ENCODE measurements at places on chromosomes 4 and X.

GRCh38 chr4:76199664-76200211 lies 13.9 kb downstream of the SCARB2 start:
- DNase-seq: no peak

DNA sequence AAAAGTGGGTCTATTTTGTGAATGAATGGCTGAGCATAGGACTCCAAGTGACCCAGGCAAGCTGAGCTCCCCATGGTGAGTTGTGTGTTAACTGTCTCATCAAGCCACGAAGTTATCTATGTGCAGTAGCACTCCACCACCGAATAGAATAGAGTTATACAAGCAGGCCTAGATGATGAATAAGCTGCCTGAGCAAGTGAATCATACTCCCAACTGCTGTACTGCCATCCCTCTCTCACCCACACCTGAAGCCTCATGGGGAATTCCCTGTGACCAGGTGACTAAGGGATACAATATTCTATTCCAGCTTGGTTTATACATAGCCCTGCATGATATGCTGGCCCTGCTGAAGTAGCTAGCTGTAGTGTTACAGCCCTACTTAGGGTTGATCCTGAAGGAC lies 38.7 kb downstream of the KDM5C start:
- DNase-seq: no peak

DNA sequence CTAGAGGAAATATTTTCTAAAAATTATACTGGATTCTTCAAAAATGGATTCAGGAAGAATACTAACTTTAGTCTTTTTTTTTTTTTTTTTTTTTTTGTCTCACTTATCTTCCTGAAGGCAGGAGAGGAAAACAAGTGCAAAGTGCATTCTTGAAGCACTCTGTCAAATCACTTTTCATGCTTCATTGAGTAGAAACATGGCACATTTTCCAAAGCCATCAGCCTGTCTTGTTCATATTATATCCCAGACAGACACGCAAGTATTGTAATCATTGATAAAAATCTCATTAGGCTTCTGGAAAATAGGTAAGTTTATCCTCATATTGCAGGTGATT lies 1.2 kb downstream of the BBS12 start:
- DNase-seq: no peak

- DNase-seq: no peak
Measured at GRCh38 chr4:54005475-54005874, 58.9 kb downstream of the CHIC2 start.

DNA sequence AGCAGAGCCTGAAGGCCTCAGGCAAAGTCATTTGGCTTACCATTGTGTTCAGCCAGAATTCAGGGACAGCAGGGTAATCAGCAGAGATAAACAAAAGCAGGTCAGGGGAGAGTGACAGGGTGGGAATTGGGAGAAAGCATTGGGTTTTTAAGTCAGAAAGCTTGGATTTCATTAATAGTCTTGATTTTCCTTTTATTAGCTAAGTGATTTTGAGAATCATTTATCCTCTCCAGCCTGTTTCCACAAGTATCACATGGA lies 410.1 kb downstream of the HNRNPD start:
- DNase-seq: no peak

DNA sequence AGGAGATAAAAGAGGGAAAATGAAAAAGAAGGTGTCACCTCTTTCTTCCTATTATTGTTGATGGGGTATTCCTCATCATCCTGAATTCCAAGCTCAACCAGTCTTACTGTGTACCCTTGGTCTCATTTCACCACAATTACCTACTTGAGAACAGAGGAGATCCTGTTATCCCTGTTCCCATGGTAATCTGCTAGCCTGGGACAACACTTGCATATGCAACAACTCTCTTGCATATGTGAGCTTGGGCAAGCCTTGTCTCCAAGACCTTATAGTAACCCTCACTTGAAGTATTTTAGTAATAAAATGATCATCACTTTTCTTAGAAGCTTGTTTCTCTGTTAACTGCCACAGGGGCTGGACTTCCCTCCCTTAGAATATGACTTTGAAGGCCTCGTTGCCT lies 253.7 kb downstream of the NAP1L3 start:
- DNase-seq: no peak

GRCh38 chr4:77430847-77431246 lies 174.8 kb upstream of the CXCL13 start:
- DNase-seq: no peak

DNA sequence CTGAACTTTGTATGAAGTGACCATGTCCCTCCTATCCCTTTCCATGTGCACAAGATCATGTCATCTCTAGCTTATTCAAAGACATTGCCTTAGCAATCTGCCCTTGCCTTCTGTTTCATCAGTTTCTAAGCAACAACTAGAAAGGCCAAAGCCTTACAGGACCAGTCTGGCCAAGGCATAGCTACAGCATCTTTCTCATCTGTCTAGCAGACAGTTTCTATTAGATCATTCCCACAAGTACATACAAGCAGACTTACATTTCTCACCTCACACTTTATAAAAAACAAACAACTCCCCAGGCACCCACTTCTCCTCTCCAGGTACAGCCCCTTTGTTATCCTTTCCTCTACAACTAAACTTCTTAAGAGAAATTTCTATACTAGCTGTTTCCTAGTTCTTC lies 188.7 kb upstream of the AADAT start:
- DNase-seq: no peak

DNA sequence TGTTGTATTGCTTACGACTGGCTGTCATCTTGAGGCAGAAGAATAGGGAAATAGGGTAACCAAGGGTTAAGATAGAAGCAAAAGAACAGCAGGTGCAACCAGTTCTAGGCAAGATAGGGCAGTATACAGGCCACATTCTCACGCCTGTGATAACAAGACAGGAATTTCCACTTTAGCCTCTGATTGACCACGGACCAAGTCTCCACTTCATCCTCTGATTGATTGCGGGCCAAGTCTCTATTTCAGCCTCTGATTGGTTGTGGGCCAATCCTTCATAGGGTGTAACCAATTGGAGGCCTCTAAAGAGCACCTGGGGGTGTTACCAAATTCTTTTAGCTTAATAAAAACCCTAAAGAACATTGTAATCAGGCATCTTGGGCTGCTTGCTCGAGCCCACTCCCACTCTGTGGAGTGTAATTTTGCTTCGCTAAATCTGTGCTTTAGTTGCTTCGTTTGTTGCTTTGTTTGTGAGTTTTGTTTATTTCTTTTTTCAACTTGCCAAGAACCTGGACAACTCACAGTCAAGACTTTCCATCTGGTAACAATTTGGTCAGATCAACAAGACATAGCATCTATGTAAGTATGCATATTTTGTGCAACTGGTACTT lies 8.7 kb upstream of the TBC1D9 start:
- no peak for DNase-seq

GRCh38 chr4:74632634-74633033 lies 161.7 kb downstream of the BTC start:
- DNase-seq: no peak

DNA sequence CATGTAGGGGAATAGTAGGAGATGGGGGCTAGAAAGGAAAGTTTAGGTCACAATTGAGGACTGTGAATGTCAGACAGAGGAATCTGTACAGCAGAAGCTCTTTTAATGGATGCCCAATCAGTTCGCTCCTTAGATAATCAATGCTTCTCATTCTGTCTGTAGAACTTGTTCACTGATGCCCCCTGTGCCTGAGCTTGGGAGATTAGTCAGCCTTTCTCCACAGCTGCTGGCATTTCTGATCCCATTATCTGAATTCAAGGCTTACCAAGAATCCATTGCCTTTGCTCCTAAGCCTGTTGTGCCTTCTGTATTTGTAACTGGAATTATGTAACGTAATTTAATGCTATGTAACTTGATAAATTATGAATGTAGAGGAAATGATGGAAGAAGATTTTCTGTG lies 53.2 kb upstream of the BBS12 start:
- DNase-seq: no peak

- DNase-seq: peak; percentile 3
Measured at GRCh38 chrX:109485470-109486340, 3.8 kb upstream of the GUCY2F start.
